ENCODE measurements at places on chromosomes 1 and 21.

DNA sequence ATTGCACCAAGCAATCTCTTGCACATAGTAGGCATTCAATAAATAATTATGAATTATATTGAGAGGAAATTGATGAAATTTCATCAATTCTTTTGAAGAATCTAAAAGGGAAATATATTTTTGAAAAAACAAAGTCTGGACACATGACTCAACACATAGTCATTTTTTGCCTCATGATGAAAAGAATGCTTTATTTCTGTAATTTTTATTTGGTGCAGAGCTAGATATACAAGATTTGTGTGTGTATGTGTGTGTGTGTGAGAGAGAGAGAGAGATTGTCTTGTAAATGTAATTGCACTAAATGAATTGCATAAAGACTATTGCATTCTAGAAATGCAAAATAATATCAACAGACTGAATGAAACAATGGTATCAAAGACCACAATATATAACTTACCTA lies 206.2 kb upstream of the C1orf87 start:
- peak; percentile 19 for DNase-seq

- no peak for DNase-seq
These were observed 51.5 kb downstream of the ELK4 start for GRCh38 chr1:205580140-205580922.

- no peak for DNase-seq
These were observed 9.0 kb upstream of the FUBP1 start for GRCh38 chr1:77987919-77988318.

- DNase-seq: no peak
These were observed 38.6 kb upstream of the RALGPS2 start for GRCh38 chr1:178686407-178686806.

DNA sequence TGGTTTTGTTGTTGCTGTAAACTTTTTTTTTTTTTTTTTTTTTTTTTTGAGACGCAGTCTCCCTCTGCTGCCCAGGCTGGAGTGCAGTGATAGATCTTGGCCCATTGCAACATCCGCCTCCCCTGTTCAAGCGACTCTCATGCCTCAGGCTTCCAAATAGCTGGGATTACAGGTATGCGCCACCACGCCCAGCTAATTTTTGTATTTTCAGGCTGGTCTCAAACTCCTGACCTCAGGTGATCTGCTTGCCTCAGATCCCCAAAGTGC lies 78.9 kb upstream of the SLC45A1 start:
- DNase-seq: no peak

DNA sequence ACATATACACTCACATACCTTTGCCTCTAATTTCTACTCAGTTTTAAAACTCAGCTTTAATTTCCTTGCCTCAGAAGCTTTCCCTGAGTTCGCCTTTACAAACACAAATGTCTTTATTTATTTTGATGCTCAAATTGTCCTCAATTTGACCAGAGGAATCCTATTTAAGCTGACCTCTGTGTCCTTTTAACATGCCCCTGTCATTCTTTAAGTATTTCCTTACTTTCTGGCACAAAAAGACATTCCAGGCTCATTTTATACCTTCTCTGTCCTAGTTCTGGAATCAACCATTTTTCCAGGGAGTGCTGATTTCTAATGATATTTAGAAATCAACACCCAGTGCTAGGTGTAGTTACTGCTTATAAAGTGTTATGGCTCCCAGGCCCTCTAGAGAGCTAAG lies 82.5 kb downstream of the OSBPL9 start:
- DNase-seq: no peak

DNA sequence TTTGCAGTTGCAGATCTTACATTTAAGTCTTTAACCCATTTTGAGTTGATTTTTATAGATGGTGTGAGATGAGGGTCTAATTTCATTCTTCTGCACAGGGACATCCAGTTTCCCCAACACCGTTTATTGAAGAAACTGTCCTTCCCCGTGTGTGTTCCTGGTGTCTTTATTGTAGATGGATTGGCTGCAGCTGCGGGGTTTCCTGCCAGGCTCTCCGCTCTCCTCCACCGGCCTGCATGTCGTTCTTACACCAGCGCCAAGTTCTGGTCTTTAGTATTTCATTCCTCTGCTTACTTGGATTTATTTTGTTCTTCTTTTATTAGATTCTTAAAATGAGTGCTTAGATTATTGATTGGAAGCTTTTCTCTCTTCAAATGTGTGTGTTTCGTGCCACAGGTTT lies 98.9 kb upstream of the COL6A1 start:
- DNase-seq: no peak

DNA sequence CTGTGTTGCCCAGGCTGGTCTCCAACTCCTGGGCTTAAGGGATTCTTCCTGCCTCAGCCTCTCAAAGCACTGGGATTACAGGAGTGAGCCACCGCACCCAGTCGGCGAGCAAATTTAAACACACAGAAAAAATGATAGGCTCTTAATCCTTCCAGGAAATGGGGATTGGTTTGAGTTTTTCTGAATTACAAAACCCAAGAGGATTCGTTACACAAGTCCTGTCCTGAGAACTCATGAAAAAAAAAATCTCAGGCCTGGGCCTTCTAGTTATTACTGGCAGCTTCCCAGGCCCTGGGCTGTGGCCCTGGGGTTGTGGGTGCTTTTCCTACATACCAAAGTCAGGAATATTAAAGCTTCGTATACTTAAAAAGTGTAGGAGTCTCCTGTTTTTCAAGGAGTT lies 6.3 kb upstream of the IFNGR2 start:
- DNase-seq: peak; percentile 91

GRCh38 chr1:21077085-21077484 lies 99.6 kb downstream of the EIF4G3 start:
- DNase-seq: no peak

DNA sequence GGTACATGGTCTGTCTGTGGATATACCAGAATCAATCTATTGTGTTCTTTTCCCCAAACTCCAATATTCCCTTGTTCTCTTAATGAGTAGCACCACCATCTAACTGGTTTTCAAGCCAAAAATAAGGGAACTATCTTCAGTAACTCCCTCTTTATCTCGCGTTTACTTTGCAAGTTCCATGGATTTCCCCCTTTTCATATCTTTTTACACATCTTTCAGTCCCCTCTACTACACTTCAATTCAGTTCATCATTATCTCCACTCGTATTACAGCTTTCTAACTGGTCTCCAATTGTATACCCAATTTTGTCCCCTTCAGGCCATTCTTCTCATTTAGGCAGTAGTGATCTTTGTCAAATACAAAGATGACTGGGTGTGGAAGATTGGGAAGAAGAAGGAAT lies 4.1 kb upstream of the TMCO1 start:
- no peak for DNase-seq

- peak; percentile 32 for DNase-seq
These were observed 167.1 kb upstream of the DAB1 start for GRCh38 chr1:57590978-57591377.

Data from astrocyte of the hippocampus (primary cell).